ENCODE measurements at places on chromosomes 7 and 10. TPM values are rescaled to one million over a fixed set of nuclear protein-coding genes. Genes with fewer than 3 reads are reported as not detected.

DNA sequence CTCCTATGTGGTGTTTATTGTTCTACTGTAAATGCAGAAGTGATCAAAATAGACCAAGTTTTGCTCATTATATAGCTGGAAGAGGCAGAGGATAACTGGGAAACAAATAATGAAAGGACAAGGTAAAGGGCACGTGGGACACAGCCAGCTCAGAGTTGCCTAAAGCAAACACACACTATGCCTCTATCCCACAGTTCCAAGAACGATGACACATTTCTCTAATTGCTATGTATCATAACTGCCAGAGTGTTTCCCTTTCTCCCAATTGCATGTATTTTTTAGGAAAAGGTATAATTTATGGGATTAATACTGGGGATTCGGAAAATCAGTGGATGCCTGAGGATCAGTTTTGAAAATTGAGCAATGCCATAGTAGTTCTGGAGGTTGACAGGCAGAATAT, 49.0 kb downstream of the CCDC71L start:
- no peak overlapping the region for H3K27ac ChIP-seq
- H3K27me3 ChIP-seq = no peaks in the 10 kb centered on the region
- H3K4me3 ChIP-seq = no peak overlapping the region
- peaks cover 17% of the 10 kb centered on the region for H3K4me1 ChIP-seq
- DNase-seq = no peak

- H3K27me3 ChIP-seq = no peaks in the 10 kb centered on the region
- no peak overlapping the region for H3K4me3 ChIP-seq
- H3K27ac ChIP-seq = no peak overlapping the region
- no peaks in the 10 kb centered on the region for H3K36me3 ChIP-seq
- H3K4me1 ChIP-seq = no peaks in the 10 kb centered on the region
Observed at GRCh38 chr7:87944547-87944946, 10.5 kb downstream of the ADAM22 start.

Gene OR9A2
- total RNA-seq = not detected

Gene VGF
- total RNA-seq = 0.66 TPM

GRCh38 chr10:107341281-107341680, 176.8 kb upstream of the SORCS1 start:
- H3K27ac ChIP-seq = no peak overlapping the region
- H3K4me3 ChIP-seq = no peak overlapping the region
- no peak for DNase-seq

Gene RPEL1
- total RNA-seq = 0.17 TPM
